ENCODE measurements at places on chromosomes 5 and 9.

GRCh38 chr9:127139775-127140174, 17.3 kb upstream of the ANGPTL2 start:
- DNase-seq, result no peak

- DNase-seq, result peak; percentile 71
These were observed 32.1 kb downstream of the LCP2 start for GRCh38 chr5:170265522-170265921.

DNA sequence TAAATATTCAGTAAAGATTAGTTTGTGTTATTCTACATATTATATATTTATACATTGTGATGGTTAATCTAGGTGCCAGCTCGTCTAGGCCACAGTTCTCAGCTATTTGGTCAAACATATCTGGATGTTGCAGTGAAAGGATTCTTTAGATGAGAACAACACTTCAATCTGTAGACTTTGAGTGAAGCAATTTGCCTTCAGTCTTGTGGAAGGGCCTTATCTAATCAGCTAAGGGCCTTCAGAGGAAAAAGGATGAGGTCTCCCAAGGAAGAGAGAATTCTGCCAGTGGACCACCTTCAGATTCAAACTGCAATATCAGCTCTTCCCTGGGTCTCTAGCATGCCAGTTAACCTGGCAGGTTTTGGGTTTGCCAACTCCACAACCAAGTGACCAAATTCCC, 112.0 kb downstream of the SH3TC2 start:
- DNase-seq, result no peak

- no peak for DNase-seq
These were observed 45.3 kb downstream of the MAP1B start for GRCh38 chr5:72152545-72152944.

GRCh38 chr9:110283751-110284150, 27.4 kb upstream of the TXN start:
- DNase-seq, result no peak
